ENCODE measurements at places on chromosomes 7 and 10.

GRCh38 chr7:51250512-51250911 lies 66.1 kb downstream of the COBL start:
- no peak for DNase-seq

DNA sequence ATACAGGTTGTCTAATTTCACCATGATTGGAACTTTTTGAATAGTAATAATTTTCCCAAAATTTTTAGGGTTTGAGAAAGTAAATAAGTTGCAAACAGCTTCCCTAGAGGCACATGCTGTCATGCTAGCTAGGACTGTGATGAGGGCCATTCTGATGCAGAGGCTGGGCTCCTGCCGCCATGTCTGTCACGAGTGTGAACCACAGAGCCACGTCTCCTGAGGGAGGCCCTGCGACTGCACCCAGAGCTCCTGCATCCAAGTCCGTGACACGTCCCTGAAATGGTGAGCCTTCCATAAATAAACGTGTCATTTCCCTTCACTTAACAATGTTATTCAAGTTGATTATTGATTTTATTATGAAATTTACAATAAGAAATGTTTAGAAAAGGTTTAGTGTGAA lies 40.0 kb downstream of the C10orf120 start:
- DNase-seq: no peak

GRCh38 chr7:148623586-148624282 lies 33.2 kb downstream of the C7orf33 start:
- DNase-seq: no peak

GRCh38 chr10:32938554-32939061 lies 19.4 kb downstream of the ITGB1 start:
- DNase-seq: no peak

DNA sequence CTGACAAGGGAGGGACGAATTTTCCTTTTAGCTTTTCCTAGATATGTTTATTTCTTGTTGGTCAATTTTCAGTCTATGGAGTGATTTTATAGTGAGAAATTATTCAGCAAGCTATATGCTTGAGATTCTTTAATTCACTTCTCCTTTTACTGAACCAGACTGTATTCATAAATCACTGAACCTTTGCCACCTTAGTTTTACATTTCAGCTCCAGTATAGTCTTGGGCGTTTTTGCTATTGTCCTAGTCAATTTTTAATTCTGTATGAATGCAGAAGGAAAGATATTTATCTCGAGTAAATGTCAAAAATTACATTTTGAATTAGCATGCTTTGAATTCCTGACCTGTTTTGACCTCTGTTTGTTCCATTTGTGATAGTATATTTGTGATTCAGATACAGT lies 468.9 kb downstream of the IPMK start:
- no peak for DNase-seq

DNA sequence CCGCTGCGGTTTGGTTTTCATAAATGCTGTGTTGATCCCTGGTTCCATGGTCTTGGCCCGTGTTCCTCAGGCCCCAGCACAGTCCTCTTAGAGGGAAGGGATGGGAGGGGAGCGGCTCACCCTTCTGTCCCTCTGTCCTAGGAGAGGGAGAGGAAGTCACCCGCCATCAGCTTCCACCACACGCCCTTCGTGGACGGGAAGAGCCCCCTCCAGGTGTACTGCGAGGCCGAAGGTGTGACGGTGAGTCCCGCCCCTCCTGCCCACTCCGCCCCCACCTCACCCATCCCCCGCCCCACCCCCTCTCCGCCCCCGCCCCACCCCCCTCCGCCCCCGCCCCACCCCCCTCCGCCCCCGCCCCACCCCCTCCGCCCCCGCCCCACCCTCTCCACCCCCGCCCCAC lies 37.5 kb upstream of the DPYSL4 start:
- DNase-seq: no peak

GRCh38 chr7:129494041-129494440 lies 8.3 kb upstream of the SMKR1 start:
- no peak for DNase-seq

DNA sequence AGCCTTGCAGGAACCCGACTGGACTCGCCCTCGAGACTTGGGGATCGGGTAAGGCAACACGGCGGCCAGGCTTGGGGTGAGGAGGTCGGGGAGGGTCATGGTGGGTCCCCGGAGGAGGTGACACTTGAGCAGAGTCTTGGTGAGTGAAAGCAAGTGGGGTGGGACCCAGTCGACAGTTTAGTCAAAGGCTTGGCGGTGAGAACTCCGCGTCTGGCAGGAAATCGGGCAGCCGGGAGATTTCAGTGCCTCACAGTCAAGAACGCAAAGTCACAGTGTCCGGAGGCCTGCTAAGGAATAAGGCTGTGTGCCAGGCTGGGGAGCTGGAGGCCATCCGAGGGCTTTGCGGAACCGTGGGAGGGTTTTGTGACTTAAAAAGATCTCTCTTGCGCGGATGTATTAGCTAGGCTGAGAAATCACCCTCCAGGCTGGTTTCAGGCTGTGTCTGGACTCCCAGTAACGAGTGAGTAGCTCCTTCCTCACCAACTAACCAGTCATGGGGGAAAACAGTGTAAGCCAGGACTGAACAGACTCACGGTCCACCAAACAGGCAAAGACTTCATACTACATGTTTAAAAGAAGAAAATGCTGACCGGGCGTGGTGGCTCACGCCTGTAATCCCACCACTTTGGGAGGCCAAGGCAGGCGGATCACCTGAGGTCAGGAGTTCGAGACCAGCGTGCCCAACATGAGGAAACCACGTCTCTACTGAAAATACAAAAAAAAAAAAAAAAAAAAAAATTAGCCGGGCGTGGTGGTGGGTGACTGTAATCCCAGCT lies 613 bp downstream of the AP5Z1 start:
- DNase-seq: no peak

GRCh38 chr7:96578606-96579005 lies 131.0 kb downstream of the SEM1 start:
- no peak for DNase-seq

GRCh38 chr7:16266877-16267276 lies 154.5 kb downstream of the CRPPA start:
- DNase-seq: no peak

- DNase-seq: no peak
Observed at GRCh38 chr10:77586719-77587415, 50.7 kb downstream of the KCNMA1 start.

GRCh38 chr10:58782876-58783851 lies 270.5 kb downstream of the BICC1 start:
- DNase-seq: no peak

- DNase-seq: no peak
Observed at GRCh38 chr10:133422807-133423771, 1.3 kb downstream of the SPRN start.

GRCh38 chr7:140653319-140654108 lies 12.9 kb upstream of the DENND2A start:
- no peak for DNase-seq

DNA sequence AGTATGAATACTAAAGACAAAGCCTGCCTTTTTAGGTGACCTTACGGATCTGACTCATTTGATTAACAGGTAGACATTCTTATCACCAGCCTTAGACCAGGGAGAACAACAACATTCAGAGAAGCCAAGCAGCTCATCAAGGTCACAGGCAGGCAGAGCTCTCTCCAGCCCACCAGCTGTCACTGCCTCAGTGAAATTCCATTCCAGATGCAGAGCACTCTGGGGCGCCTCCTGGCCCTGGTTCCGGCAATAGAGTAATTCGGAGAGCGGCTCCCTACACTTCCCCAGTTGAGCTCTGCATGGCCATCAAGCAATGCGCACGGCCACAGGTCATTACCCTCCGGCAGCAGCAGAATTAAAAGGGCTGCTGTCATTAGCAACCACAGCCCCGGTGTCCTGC lies 164.7 kb downstream of the TCERG1L start:
- no peak for DNase-seq

DNA sequence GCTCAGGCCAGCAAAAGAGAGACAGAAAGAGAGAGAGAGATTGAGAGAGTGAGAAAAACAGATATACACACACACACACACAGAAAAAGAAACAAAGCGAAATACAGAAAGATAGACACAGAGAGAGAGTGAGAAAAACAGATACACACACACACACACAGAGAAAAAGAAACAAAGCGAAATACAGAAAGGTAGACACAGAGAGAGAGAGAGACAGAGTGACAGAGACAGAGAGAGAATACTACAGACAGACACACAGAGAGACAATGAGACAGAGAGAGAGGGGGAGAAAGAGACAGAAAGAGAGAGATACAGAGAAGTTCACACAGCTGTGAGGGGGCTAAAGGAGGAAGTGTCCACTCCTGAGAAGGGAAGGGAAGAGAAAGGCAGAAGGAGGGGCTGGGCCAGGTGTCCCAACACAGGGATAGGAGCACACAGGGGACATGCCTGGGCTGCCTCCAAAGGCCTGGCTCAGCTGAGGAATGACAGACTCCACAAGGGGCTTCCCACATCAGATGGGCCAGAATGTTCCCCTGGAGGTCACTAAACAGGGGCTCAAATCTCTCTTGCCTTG lies 4.3 kb downstream of the GCK start:
- no peak for DNase-seq

- no peak for DNase-seq
Observed at GRCh38 chr10:43921881-43922280, 273.2 kb upstream of the ZNF32 start.

GRCh38 chr10:14312014-14312413 lies 18.7 kb downstream of the FRMD4A start:
- DNase-seq: no peak

- no peak for DNase-seq
Observed at GRCh38 chr10:23885853-23886252, 323.1 kb upstream of the KIAA1217 start.

GRCh38 chr7:57404343-57404966 lies 45.5 kb upstream of the ZNF716 start:
- DNase-seq: no peak

DNA sequence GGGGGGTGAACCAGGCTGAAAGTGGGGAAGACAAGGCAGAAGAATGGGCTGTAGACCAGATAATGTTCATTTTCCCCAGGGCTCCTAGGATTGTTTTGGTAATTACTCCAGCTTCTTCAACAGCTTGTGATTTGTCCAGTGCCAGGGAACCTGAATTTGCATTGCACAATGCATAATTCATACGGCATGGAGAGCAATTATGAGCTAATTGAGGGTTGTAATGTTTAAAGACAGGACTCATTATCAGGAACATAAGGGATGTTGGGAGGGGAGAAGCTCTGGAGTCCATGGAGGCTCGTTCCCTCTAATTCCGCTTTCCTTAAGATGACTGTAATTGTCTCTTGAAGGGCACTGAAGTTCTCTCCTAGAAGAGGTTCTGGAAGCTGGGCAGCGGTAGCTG lies 405.0 kb upstream of the ZMIZ1 start:
- DNase-seq: no peak

DNA sequence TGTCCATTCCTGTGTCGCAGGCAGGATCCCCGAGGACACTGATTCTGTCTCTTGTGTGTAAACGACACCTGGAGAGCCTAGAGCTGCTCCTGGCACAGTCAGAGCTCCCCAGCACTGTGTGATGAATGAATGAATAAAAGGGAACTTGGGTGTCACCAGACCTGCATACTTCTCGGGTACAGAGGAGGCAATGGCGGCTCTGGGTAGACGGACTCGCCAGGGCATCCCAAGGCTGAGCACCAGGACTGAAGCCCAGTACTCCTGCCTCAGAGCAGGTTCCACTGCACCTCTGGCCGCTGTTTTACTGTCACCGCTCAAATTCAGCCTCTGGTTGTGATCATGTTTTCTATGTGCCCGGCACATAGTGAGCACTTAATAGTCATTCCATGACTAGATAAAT lies 255.8 kb downstream of the GLRX3 start:
- no peak for DNase-seq

DNA sequence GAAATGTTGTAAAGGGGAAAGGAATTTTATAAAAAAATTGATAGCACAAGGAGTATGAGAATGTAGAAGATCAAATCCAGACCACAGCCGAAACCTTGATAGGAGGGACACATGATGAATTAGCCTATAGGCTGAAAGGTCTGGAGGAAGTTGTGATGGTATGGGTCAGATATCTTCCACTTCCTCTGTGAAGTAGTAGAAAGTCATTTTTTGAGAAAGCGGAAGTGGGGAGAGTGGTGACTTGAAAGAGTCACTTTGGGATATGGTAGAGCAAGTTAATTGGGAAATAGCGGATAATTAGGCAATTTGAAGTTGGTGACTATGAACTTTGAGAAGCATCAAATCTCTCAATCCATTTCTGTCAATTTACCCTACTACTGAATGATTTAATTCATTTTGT lies 99.4 kb downstream of the GRM8 start:
- no peak for DNase-seq

DNA sequence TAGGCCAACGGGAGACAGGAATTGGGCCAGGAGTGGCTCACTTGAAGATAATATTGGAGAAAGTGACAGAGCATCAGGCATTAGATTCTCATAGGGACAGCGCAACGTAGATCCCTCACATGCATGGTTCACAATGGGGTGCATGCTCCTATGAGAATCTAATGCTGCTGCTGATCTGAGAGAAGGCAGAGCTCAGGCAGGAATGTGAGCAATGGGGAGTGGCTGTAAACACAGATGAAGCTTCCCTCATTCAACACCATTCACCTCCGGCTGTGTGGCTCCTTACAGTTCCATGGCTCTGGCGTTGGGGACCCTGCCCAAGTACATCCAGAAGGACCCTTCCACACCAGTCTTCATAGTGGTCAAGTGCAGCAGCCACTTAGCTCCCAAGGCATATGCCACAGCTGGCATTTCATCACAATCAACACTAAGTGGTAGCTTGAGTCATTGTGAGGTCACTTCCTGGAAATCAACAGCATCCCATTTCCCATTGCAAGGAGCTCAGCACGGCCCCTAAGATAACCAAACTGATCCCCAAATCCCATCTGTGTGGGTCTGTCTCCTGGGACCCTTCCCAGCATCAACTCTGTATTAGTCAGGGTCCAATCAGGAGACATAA lies 174.5 kb downstream of the TPST1 start:
- DNase-seq: no peak

DNA sequence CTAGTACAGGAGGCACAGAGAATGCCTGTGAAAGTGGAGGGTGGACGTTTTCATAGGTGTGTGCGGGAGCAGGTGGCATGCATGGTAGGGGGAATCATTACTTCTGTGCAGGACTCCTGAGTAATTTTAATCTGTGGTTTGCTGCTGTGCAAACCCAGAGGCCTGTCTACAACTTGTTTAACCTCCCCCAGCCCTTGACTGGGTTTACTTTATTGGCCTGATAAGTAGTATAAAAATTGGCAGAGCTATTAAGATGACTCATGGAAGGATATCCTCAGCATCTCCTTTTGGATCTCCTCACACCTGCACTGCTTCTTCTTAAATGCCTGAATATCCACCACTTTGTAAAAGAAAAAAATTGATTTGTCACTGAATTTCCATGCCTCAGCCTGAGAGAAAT lies 104.8 kb downstream of the AUTS2 start:
- no peak for DNase-seq

- no peak for DNase-seq
Observed at GRCh38 chr10:71739358-71739900, 19.9 kb upstream of the C10orf105 start.

DNA sequence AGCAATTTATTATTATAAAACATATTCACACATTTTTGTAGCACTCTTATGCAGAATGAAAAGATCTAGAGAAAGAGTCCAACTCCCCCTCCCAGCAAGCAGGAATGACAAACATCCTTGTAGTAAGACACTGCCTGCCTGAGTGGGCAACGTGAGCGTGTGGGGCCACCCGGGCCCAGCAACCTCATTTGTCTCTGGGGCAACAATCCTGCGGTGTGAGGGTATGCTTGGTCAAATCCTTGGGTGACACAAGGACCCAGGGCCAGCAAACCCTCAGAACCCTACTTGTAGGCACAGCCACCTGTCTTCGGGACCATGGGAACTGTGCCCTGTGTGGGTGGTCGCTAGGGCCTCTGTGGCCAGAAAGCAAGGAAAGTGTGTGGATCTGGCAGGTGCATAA lies 10.7 kb downstream of the RHEB start:
- DNase-seq: no peak
